Stimulated activated CD8-positive, alpha-beta memory T cell treated with anti-CD3 and anti-CD28 coated beads, Interleukin-2, amount 100 ng/mL, for 1 hour (primary cell): ENCODE measurements at places on chromosomes 5 and 9.

- DNase-seq, result no peak
These were observed 154.3 kb downstream of the ROR2 start for GRCh38 chr9:91795598-91796241.

GRCh38 chr5:57332361-57332760 lies 150.2 kb downstream of the ACTBL2 start:
- DNase-seq, result no peak

- DNase-seq, result no peak
These were observed 274.5 kb downstream of the TLE1 start for GRCh38 chr9:81414836-81415235.

GRCh38 chr5:136004436-136004835 lies 24.4 kb upstream of the TGFBI start:
- DNase-seq, result no peak

DNA sequence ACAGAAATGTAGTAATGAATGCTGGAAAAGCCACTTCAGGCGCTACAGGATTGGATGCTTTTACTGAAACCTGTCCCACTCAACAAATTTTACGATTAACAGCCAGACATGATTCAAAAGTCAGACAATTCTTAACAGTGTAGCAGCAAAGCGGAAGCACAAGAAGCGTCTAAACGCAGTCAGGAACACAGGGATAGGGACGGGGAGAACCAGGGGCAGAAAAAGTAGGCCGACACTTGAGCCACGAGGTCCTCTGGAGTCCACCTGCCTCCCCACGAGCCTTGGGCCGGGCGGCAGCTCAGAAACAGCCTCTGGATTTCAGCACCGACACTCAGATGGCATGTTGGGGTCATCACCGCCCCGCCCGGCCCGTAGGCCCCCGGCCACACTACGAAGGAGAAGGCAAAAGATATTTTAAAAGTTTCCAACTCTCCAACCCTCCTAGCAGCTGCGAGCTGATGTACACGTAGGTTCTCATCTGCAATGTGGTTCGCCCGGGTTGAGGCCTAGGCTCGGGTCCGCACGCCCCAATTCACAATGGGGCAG lies 615 bp downstream of the RACK1 start:
- DNase-seq, result no peak

- DNase-seq, result no peak
These were observed 339.9 kb downstream of the ASTN2 start for GRCh38 chr9:117074784-117075520.

DNA sequence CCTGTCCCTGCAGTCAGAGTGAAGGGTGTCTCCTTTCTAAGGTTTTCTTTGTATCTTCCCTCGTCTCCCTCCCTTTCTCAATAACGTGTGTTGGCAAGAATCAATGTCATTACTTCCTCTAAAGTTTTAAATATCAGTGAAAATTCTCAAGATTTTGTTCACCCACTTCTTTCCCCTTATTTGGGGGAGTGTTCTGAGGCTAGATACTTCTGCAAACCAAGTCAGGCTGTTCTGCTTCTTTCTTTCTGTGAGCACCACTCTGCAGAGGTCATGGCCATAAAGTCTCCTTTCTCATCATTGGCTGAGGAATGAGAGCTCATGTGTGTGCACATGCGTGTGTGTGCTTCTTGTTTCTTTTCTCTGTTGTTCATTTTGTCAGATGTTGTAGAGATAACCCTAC lies 26.6 kb upstream of the SPATA31C2 start:
- no peak for DNase-seq

DNA sequence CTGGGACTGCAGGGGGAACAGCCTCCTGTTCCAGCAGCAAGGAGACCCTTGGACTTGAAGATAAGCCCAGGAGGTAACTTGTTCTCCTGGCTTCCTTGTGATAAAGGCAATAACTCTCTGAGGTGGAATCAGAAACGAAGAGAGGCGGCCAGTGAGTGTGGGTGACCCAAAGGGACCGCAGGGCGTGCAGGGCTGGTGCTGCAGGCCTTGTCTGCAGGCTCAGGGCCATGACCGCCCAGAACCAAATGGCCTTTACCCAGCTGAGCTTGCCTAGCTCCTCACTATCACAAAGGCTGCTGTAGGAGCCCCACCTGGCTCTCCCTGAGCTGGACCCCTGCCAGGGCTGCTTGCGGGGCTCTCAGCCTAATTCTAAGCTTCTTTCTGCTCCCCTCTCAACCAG lies 72.5 kb downstream of the NDFIP1 start:
- DNase-seq, result no peak

DNA sequence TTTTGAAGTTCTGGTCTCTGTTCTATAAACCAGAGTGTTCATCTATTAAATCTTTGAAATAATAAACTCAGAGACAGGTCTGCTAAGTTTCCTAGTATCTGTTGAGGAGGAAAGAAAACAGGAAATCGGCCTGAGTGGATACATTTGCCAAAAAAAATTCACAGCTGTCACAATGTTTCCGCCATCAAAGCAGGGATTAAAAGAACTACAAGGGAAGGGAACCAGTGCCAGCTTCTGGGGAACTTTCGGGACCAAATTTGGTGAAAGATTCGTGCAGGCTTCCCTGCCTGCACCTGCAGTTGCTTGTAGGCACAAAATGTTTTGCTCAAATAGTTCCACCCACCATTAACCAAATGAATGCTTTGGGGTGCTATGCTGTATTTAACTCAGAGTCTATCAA lies 267.5 kb downstream of the MSX2 start:
- no peak for DNase-seq

GRCh38 chr5:179241764-179242370 lies 103.4 kb downstream of the ADAMTS2 start:
- no peak for DNase-seq

- no peak for DNase-seq
These were observed 11.9 kb downstream of the EEIG1 start for GRCh38 chr9:127968700-127969383.

DNA sequence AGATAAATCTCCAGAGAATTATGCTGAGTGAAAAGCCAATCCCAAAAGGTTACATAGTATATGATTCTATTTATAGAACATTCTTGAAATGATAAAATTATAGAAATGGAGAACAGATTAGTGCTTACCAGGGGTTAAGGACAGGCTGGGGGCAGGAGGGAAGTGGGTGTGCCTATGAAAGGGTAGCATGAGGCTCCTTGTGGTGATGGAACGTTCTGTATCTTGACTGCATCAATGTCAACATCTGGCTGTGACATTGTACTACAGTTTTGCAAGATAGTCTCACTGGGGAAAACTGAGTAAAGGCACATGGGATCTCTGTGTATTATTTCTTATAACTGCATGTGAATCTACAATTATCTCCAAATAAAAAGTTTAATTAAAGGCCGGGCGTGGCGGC lies 22.3 kb downstream of the ORM2 start:
- DNase-seq, result no peak

GRCh38 chr9:92177591-92177990 lies 62.4 kb upstream of the SPTLC1 start:
- DNase-seq, result no peak
